ENCODE measurements at places on chromosomes 2 and 18.

DNA sequence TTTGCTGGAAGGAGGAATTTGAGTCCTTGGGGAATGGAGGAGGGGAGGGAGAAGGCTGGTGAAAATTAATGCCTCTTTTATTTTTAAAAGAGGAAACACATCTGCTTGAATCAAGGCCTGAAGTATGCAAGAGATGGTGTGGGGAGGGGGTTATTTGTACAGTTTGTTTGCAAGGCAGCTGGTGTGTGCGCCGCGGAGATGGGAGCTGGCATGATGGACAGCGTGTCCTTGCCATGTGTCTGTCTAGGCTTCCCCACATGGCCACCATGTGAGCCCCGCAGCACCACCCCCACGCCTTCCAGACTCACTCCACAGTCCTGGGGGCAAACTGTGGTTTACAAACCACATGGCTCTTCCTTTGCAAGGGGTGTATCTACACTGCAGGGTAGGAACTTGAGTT, 154.8 kb upstream of the APCDD1 start:
- DNase-seq: no peak

DNA sequence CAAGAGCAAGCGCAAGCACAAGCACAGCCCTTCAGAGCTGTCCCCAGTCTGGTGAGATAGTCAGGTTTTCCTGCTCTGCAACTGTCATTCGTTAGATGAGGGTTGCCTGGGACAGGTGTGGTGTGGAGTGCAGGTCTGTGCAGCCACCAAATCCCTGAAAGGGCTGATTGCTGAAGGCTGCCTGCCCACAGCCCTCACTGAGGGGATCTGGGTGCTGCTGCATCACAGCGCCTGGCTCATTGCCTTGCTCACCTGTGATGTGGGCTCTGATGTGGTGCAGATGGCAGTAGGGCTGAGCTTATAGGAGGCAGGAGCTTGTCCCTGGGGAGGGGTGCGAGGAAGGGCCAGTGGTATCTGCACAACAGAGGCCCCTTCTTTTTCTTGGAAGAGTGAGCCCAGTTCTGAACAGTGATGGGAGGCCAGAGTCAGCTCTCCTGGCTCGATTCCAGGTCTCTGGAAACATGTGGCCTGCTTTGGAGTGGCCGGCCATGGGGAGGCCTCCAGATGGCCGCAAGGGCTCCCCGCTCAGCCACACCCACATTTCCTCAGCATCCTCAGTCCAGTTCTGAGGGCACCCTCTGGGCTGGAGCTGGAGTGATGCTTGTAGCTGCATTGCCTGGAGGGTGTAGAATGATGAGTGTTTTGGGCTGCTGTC, 11.4 kb downstream of the UBE2F start:
- DNase-seq: no peak

- no peak for DNase-seq
Observed at GRCh38 chr2:166278856-166279255, 96.9 kb downstream of the SCN9A start.

- DNase-seq: no peak
Observed at GRCh38 chr2:28063492-28063962, 173.0 kb downstream of the BABAM2 start.

DNA sequence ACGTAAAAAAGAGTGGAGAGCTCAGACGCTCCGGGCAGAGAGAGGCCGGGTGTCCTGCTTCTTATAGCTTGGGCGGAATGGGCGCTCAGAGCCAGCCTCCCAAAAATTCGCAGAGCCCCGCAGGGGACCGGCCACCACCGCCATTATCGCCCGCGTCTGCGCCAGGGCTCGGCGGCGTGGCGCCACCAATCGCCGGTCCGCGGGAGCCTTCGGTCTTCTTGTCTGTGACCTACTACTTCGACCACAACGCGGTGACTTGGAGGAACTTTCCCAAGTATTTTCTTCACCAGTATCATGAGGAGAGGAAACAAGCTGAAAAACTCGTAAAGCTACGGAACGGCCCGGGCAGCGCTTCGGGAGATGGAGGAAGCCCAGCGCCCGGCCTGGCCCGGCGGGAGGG, 1138.1 kb upstream of the CHAC2 start:
- no peak for DNase-seq

DNA sequence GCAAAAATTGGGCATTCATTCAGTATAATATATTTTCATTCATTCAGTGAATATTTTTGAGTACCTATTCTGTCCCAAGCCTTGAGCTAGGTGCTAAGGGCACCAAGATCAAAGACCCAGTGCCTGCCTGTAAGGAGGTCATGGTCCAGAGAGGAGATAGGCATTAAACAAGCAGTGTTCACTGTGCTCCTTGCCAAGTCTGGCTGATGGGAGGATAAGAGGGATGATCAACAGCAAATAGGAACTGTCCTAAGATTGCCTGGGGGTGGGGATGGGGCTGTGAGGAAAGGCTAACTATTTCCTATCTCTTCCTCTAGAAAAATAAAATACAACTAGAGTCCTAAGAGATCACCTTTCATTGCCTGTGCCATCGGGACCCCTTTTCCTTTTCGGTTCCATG, 60.4 kb downstream of the SETBP1 start:
- no peak for DNase-seq

DNA sequence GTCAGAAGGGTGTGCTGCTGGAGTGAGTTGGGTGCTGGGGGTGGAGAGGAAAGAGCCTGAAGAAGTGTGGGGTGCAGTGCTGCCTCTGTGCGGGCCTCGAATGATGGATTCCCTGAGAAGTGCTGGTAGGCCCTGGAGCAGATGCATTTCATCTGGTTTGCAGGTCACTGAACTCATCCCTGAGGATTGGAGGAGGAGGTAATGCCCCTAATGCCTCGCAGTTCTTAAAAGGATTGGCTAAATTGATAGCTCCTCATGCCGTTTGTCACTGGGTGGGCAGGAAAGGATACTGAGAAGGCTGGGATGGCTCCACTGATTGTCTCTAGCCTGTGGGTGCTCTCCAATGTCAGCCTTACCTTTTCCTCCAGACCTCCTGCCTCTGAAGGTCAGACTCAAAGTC, 74.1 kb downstream of the CTIF start:
- DNase-seq: no peak

DNA sequence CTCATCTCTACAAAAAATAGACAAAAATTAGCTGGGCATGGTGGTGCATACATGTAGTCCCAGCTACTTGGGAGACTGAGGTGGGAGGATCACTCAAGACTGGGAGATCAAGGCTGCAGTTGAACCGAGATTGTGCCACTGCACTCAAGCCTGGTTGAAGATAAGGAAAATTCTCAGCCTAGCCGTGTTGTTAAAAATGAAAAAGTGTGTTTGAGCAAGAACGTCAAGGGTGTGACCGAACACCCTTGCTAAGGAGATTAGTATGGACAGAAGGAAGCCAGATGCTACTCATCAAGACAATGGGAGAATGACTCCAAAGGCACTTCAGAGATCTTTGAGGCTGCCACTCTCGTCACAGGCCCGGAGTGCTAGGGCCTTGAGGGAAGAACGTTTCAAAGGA, 70.0 kb upstream of the NDUFV2 start:
- DNase-seq: no peak

DNA sequence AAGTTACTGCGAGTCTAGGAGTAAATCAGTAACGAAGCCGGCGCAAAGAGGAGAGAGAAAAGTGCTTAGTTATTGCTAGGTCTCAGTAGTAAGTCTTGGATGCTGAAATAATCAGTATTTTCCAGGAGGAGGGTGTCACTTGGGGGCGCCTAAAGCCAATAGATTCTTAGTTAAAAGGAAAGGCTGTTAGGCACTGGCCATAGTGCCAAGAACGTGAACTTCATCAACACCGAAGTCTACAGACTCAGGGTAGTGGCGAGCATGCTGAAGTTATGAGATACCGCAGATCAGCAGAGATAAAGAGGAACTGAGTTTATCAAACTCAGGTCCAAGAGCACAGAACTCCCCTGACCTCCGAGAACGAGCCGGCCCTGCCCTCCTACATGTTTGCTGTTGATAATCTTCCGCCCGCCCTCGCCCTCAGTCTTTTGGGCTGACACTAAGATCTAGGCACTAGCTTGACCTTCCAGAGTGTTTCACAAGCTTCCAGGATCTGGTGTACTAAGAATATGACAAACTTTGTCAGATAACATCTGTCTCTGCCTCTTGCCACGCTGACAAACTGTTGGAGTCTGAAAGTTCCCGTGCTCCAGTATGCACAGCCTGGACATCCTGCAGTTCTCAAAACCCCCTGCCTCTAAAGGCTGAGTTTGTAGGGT, 49.2 kb downstream of the CYB5A start:
- no peak for DNase-seq

- no peak for DNase-seq
Observed at GRCh38 chr18:9419956-9420631, 55.2 kb upstream of the RALBP1 start.

DNA sequence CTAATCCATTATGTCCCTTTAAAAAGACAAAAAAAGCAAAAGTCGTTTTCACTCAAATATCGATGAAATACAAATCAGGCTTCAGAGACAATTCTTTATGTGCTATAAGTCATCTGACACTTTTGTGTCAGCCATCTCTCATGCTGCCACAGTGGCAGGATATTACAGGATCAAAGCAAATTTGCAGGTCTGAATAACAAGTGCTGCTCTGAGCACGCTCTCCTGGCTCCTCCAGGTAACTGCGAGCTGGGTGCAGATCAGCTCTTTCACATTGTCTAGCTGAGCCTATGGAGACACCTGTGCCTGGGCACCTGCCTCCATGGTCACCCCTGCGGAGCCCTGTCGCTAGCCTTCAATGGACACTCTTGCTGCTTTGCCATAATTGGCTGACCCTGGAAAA, 250.2 kb upstream of the RAB12 start:
- no peak for DNase-seq

DNA sequence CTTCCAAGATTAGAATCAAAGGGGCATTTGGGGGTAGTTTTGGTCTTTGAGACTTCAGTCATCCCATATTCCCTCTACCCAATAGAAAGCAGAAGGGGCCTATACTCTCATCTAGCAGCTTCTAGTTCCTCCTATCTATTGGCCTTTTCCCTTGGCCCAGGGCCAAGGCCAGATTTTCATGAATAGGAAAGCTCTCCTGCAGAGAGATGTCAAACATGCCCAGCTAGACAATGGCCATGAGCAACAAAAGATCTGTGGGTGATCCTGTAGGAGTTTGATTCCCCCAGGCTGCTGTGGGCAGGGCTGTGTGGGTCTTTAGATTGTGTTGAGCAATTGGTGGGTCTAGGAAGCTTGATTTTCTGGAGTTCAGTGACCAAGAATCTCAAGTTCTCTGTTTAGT, 2.9 kb upstream of the ADCYAP1 start:
- no peak for DNase-seq

GRCh38 chr2:26609205-26609631, 31.9 kb downstream of the CIB4 start:
- DNase-seq: no peak

DNA sequence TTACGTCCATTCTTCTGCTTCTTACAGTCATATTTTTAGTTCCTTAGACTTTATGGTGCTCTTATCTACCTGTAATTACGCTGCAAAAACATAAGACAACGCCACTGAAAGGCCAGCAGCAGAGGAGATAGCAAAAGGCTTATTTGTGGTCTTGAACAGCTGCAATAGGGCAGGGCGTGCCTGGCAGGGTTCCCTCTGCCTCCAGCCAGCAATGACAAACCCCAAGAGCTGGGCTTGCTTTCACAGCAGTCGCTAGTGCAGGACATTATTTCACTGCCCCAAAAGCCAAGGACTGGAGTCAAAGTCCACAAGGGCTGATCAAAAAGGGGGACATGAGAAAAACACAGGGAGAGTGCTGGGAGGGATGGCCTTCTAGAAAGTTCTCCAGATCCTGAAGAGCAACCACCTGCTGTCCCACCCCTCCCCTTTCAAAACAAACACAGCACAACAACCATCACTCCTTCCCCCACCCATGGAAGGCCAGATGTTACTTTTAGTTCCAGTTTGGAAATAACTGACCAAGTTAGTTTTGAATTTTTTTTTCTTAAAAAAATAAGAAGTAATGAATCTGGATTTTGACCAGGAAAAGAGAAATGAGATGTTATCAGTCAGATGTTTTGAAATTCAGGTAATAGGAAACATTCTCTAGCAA, 127.8 kb downstream of the RBMS1 start:
- no peak for DNase-seq

DNA sequence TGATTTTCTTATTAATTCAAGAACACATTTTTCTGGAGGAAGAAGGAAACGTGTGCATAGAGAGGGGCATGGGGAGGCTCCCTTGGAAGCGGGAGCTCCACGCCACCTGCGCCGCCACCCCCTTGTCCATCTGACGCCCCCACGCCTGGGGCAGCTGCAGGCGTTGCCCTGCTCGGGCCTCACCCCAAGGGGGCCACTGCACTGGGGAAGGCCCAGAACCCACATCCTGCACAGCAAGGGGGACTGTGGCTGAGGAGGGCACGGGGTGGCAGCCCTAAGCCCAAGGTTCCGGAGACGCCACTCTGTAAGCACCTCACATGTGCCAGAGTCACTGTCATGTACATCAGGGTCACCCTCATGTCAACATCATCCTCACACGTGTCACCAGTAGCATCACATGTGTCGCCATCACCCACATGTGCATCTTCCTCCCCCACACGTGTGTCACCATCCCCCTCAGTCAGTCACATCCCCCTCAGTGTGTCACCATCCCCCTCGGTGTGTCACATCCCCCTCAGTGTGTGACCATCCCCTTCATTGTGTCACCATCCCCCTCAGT, 486.7 kb upstream of the SALL3 start:
- no peak for DNase-seq

DNA sequence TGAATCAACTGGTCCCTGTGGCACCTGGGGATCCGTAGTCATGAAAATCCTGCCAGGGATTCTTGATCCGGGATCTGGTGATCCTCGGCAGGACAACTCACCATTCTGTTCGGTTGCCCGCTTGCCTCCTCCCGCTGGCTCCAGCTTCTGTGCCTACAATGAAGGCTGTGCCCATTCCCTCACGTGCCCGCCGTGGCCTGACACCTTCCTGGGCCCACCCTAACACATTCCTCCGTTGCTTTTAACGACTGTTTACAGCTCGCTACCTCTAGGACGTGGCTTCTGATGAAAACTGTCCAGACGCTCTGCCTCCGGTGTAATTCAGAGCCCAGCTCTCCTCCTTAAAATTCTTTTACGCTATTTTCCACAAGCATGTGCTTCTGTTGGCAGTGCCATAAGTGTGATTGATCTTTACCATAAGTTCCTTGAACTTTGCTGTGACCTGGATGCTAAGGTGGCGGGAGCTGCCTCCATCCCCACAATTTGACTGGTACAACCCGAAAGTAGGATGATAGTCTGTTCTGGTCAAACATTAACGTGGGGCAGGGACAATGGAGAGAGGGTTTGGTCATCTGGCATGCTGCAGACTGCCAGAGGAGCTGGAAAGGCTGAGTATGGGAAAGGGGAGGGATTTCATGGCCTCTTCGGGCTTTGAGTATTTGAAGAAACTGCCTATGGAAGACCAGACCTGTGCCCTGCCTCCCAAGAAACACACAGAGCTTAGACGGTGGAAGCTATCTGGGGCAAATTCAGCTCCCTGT, 206.8 kb upstream of the TNP1 start:
- no peak for DNase-seq

- DNase-seq: no peak
Observed at GRCh38 chr2:72166279-72166678, 18.6 kb upstream of the CYP26B1 start.

- DNase-seq: no peak
Observed at GRCh38 chr2:67792681-67793091, 270.1 kb downstream of the C1D start.

- no peak for DNase-seq
Observed at GRCh38 chr18:3839581-3839981, 389.6 kb downstream of the TGIF1 start.
